Dermis blood vessel endothelial cell (primary cell): ENCODE measurements at places on chromosomes 12 and 14.

DNA sequence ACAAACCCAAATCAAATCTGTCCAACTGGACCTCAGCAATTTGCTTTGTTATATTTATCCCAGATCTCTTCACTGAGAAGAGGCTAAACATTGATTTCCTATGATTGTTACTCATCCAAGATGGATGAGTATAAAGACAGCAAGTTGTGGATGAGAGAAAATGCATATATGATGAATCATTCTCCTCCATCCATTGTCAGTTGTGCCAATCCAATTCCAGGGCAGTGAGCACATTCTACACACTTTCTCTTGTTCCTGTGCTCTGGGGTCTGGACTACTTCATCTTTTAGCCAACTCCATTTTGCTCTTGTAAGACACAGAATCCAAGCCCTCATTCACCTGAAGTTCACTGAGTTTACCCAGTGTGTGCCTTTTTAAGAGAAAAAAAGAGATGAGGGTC is 105.7 kb downstream of the GCH1 start:
- DNase-seq = peak; percentile 53

- no peak for DNase-seq
These were observed 71.3 kb downstream of the EEA1 start for GRCh38 chr12:92857818-92858217.

DNA sequence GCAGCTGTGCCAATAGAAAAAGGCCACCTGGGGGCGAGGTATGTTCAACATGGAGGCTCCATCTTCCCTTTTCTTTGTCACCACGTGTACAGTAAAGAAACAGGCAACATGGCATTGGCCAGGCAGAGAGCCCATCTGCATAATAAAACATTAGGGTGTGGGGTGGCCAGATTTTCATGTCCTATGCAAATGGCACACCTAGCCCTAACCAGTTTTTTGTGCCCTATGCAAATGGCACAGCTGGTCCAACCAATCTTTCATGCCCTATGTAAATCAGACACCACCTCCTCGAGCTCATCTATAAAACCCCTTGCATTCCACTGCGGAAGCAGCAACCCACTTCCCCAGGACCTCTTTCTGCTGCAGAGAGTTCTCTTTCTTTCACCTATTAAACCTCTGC is 149.1 kb upstream of the RGS6 start:
- DNase-seq = no peak

GRCh38 chr14:77197988-77198387 is 16.4 kb downstream of the TMEM63C start:
- DNase-seq = no peak

DNA sequence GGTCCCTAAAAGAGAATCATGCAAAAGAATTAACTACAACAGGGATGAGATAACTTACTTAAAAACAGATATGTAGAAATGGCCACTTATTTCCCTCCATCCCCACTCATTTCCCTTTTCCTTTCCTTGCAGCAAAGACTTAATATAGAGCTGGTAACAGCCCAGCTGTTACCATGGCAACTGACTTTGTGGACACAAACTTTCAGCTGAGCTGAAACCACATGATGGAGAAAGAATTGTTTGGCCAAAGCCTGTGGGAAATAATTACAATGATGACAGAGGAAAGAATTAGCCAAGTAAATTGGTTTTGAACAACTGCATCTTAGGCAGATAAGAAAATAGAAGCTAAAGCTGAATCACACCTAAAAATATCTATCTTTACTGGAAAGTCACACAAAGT is 364.9 kb downstream of the GALC start:
- DNase-seq = no peak

GRCh38 chr12:88307961-88308360 is 165.9 kb downstream of the TMTC3 start:
- DNase-seq = no peak

- DNase-seq = no peak
These were observed 147.3 kb upstream of the MAX start for GRCh38 chr14:65249471-65250161.

- DNase-seq = peak; percentile 30
These were observed 602 bp downstream of the CHFR start for GRCh38 chr12:132886529-132887477.

- DNase-seq = no peak
These were observed 97.0 kb downstream of the DPF3 start for GRCh38 chr14:72796935-72797334.

- DNase-seq = no peak
These were observed 687.3 kb upstream of the MIS18BP1 start for GRCh38 chr14:45940318-45940717.

- DNase-seq = no peak
These were observed 1037.8 kb downstream of the TMEM121 start for GRCh38 chr14:106564058-106564643.

- DNase-seq = no peak
These were observed 145.3 kb upstream of the DCN start for GRCh38 chr12:91327889-91328288.

GRCh38 chr14:58574623-58575022 is 63.1 kb upstream of the DACT1 start:
- DNase-seq = no peak

DNA sequence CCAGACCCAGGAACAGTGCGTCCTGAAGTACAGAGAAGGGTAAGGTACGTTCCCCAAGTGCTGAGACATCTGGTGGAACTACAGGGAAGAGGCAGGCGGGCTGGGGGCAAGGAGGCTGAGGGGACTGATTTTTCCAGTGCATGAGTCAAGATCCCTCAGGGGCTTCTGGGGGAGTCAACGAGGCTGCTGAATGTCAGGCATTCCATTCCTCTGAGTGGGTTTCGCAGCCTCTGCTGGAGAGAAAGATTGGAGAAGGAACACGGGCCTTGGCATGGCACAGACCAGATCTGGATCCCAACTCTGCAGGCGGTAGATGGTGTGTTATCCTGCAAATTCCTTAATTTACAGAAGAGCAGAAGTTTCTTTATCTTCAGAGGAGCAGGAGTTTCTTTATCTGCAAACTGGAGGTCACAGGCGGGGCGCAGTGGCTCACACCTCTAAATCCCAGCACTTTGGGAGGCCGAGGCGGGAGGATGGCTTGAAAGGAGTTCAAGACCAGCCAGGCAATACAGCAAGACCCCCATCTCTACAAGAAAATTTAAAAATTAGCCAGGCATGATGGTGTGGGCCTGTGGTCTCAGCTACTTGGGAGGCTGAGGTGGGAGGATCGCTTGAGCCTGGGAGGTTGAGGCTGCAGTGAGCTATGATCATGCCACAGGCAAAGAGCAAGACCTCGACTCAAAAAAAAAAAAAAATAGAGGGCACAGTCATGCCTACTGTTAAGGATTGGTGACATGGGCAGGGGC is 132.6 kb upstream of the MAP1LC3B2 start:
- DNase-seq = peak; percentile 70

GRCh38 chr12:47360093-47360480 is 280.3 kb upstream of the AMIGO2 start:
- no peak for DNase-seq

DNA sequence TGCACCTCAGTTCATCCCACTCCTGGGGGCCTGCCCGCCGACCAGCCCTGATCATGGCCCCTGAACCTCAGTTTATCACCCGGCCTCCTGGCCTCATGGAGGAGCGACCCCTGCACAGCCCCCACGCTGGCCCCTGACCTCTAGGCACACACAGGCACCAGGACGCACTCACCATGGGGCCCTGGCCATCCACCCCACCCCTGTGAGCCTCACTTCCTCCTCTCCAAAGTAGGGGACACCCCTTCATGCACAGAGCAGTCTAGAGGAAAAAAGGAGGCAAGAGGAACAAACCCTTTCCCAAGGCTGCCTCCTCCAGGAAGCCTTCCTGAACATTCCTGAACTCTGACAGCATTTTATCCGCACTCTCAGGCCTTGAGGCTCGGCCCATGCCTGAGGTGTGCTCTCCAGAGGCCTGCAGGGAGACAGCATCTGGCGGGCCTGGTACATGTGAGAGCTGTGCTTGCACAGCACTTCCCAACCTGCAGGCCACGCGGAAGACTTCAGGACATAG is 39.4 kb downstream of the CCNK start:
- no peak for DNase-seq

DNA sequence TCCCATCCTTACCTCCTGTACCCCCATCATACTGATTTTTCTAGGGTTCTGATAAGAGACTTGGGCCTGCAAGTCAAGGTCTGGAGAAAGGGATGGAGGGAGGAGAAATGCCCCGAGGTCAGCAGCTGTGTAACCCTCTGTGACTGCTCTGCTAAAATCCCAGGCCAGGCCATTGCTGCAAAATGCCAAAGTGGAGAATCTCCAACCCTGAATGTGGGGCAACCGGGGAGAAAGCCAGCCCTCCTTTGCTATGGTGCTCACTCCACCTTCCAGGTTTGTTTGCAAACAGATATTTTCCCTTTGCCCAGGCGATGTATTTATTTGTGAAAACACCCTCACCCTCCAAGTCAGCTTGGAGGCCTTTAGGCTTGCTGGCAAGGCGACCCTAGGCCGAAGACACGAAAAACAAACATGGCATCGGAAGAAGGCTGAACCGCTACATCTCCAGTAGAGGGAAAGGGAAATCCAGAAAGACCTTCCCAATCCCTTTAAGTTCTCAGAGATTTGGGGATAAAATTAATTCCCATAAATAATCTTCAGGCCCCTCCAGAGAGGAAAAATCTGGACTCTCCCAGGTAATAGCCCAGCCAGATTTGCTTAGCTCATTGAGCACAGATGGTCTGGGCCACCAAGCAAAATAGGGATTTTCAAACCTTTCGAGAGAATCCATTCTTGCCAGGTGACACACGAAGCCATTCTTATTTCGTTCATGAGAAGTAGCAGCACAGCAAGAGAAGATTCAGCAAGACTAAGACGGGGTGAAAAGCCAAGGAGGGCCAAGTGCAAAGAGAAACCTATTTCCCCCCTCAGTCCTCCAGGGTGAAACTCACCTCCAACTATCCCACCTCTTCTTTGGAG is 1.3 kb upstream of the TBX5 start:
- DNase-seq = no peak

DNA sequence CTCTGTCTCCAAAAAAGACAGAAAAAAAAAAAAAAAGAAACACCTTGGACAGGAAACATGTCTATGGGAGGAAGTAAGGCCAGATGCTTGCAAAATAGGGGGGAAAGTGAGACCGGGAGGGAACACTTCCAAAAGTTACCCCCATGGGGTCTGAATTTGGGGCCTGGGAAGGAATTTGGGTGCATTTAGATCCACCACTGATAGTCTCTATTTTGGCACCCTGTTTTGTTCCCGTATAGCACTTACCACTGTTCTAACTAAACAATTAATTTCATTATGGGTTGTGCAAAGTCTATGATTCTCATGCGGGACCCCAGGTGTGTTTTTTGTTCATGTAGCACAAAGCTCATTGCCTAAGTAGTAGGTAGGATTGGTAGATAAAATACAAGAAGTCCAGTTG is 1.4 kb upstream of the MLEC start:
- DNase-seq = no peak

DNA sequence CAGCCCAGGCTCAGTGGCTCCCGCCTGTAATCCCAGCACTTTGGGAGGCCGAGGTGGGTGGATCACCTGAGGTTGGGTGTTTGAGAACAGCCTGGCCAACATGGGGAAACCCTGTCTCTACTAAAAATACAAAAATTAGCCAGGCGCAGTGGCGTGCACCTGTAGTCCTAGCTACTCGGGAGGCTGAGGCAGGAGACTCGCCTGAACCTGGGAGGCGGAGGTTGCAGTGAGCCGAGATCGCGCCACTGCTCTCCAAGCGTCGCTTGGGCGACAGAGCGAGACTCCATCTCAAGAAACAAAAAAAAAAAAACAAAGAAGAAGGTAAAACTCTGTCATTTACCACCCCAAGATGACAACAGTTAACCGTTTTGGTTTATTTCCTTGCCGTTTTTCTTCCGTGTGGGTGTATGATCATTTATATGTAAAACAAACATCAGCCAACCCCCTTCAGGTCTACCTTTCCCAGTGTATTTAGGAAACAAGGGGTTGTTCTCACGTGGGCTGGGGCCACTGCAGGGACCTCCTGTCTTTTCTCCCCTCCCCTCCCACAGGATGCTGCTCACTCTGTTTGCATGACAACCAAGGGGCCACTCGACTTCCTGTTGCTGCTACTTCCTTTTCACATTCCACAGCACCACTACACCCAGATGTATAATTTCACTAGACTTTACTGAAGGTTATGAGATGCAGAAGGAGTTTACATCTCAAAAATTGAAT is 13.6 kb downstream of the TTC9 start:
- peak; percentile 20 for DNase-seq

DNA sequence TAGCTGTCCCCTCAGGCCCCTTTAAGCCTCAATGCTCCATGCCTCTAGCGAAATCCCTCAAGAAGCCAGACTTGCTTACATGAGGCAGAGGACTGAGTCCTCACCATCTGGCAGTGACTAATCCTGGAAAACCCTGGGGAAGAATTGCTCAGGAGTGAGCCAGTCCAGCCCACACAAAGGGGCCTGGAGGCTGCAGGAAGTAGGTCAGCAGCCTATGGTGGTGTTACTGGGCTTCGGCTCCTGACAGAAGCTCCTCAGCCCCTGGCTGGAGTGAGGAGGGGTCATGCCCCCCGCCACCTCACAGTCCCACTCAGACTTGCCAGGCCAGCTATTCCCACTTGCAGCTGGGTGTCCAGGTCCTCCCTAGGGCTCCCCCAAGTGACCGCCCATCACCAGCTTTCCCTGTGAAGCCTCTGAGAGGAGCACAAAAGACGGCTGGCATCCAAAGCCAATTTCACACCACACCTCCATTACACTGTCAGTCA is 250.5 kb downstream of the DPF3 start:
- peak; percentile 98 for DNase-seq

DNA sequence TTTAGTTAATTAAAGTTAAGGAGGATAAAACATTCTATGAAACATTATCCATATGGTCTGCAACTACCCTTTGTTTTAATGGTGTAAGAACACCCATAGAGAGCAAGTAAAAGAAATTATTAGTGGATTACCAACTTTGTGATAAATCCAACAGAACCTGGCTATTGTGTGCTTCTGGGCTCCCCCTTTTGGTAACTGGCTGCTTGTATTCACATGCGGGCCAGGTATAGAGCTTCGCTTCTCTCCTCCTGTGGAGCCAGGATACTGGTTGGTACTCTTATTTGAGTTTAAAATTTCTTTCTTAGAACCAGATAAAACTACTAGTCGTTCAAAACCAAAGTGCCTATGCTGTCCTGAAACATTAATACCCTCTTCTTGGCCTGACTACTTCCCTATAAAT is 81.0 kb downstream of the PTPRR start:
- no peak for DNase-seq

DNA sequence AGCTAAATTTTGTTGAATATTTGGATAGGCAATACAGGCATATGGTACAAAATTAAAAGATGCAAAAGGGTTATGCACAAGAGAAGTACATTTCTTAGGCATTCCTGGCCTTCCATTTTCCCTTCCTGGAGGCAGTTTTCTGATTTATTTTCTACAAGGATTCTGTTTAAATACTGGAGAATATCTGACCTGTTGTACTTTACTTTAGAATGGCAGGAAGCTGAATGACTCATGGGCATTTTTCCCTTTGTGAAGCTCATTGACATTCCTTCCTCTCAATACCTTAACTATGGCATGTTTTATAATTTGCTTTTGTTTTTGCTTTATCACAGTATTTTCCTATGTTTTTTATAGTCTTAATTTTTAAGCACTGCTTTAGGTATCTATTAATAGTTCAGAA is 62.7 kb downstream of the RCOR1 start:
- DNase-seq = peak; percentile 91

DNA sequence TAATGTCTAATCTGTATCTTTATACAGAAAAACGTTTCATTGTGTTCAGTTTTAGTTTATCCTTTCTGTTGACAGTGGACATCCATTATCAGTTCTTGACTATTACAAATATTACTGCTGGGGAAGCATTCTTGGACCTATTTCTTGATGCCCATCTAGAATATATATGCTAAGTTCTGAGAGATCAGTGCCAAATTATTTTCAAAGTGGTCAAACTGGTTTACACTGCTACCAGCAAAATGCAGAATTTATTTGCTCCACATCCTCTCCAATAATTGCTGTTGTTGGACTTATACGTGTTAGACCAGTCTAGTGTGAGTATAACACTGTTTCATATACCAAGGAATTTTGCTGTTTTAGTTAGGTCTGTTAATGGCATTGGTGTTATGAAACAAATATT is 85.5 kb upstream of the TRAF3 start:
- no peak for DNase-seq
